GM13976 (cell line): ENCODE measurements at places on chromosomes 6 and 20.
A peak's percentile ranks its signal among the peaks of the same experiment; 100 is the strongest.

DNA sequence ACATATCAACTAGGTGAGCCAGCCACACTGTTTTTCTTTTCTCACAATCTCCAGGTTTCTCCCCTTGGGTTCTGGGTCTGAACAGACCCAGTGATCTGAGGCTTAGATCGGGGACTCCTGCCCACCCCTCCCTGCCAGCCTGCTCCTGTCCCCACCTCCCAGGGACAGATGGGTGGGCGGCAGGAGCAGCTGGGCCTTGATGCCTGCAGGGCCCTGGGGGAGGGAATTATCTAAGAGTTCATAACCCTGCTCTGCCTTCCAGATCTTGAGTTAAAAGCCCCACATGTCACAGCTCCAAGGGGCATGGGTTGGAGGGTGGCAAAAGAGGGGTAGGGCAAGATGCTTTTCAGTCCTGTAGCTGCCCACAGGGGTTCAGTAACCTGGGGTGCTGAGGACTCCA lies 5.2 kb upstream of the XKR7 start:
- no peak for DNase-seq

- no peak for DNase-seq
Observed at GRCh38 chr6:35209081-35209480, 4.7 kb upstream of the SCUBE3 start.

- DNase-seq = no peak
Observed at GRCh38 chr6:55696041-55696440, 117.0 kb upstream of the HMGCLL1 start.

- no peak for DNase-seq
Observed at GRCh38 chr6:29864037-29864810, 36.6 kb downstream of the HLA-G start.

DNA sequence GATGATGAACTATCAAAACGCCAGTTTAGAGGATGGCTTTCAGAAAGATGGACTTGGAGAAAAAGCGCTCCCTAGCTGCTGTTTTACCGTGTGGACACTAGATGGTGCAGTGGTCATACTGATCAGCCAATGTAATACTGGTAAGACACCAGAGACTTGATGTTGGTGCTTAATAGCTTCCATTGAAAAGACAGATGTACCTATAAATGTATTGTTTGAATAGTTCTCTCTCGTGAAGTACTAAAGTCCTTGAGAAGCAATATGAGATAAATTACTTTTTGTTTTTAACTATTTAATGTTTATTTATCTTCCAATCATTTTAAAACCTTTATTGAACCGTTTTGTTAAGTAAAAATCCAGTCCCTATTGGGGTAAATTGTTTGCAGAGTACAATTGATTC lies 63.9 kb upstream of the FUCA2 start:
- peak; percentile 76 for DNase-seq

DNA sequence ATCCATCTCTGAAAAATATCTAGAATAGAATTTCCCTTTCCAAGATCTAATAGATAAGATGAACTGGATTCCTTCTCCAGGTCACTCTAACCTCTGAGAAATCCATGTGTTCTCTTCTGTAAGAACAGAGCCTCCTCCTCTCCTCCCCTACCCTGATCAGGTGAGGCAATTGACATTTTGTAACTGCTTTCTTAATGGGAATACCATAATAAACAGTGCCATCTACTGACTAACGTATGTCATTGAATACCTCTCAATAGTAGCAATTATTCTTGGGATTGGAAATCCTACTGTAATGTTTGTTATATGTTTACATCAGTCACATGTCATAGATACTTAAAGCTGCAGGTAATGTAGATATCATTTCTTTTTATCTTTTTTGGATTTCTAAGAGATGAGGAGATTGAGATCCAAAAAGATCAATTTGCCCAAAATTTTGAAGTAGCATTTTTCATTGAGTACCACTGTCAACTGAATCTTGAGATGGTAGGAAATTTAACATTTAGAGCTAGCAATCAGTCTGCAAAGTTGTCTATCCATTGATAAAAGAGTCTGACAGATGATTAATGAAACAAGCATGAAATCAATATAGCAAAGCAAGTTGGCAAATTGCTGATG lies 365.8 kb upstream of the HSF2 start:
- DNase-seq = peak; percentile 19

DNA sequence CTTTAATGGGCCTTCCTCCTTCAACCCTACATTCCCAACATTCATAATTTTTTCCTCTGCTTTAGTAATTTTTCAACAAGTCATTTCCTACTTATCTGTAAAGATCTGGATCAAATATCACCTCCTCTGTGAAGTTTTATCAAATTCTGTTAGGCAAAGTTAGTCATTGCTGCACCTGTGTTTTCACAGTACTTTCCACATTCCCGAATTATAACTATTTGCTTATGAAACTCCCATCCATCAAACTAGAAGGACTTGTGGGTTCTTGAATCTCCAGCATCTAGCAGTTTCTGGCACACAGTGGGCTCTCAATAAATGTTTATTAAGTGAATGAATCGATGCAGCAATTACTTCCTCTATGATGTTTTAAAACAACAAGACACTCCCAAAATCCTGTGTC lies 257.6 kb downstream of the HDGFL1 start:
- DNase-seq = no peak

- DNase-seq = no peak
Observed at GRCh38 chr6:130473886-130474285, 108.1 kb downstream of the TMEM200A start.

GRCh38 chr6:140105857-140106256 lies 731.4 kb upstream of the CITED2 start:
- no peak for DNase-seq

DNA sequence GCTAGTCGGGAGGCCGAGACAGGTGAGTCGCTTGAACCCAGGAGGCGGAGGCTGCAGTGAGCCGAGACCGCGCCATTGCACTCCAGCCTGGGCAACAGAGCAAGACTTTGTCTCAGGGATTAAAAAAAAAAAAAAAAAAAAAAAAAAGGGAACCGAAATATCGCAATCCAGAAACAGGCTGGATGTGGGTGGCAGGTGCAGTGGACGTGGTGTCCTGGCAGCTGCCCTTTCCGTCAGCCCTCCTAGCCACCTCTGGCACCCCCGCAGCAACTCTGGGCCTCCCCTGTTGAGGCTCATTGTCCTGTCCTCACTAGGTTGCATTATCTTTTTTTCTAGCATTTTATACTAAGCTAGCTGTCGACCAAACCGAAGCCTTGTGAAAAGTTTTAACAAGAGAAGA lies 113.5 kb downstream of the DTNBP1 start:
- DNase-seq = no peak

DNA sequence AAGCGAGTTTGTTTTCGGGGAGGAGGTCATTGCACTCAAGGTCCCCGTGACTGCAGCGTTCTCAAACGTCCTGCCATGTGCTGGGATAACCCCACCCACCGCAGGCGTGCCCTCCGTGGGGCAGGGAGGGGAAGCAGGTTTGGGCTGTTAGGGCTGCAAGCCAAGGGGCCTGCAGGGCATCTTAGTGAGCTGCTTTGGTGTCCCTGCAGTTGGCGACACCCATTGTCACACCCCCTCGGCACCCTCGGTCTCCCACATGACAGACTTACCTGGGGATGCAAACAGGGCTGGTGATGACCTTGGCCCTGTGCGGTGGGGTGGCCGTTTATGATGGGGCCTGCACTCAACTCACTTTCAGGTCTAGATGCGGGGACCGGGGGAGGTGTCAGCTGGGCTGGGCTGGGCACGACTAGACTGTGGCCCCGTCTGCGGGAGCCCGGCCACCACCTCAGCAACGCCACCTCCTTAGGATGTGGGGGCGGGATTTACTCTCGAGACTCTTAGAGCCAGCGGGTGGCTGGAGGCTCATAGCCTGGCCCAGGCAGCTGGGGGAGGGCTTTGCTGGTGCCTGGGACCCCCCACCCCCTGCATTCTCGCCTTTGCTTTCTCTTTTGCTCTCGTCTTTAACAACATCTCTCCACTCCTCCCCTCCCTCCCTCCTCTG lies 6.5 kb upstream of the GATA5 start:
- DNase-seq = no peak

DNA sequence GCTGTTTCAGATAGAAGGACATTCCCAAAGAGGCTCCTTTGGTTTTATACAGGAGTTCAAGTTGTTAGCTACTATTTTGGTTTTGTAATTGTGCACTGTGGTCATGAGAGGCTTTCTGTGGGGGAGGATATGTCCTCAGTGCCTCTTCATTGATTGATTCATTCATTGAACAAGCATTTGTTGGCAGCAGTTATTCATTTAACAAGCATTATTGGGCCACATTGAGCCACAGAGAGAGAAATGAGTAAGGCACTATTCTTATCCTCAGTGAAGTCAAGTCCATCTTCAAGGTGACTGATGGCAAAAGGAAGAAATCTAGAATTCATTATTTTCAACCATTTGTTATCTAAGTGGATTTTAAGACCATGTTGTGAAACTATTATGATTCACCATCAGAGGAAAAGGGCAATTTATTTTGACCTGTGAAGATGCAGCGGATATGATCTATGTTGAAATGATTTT lies 697.2 kb upstream of the CITED2 start:
- no peak for DNase-seq

DNA sequence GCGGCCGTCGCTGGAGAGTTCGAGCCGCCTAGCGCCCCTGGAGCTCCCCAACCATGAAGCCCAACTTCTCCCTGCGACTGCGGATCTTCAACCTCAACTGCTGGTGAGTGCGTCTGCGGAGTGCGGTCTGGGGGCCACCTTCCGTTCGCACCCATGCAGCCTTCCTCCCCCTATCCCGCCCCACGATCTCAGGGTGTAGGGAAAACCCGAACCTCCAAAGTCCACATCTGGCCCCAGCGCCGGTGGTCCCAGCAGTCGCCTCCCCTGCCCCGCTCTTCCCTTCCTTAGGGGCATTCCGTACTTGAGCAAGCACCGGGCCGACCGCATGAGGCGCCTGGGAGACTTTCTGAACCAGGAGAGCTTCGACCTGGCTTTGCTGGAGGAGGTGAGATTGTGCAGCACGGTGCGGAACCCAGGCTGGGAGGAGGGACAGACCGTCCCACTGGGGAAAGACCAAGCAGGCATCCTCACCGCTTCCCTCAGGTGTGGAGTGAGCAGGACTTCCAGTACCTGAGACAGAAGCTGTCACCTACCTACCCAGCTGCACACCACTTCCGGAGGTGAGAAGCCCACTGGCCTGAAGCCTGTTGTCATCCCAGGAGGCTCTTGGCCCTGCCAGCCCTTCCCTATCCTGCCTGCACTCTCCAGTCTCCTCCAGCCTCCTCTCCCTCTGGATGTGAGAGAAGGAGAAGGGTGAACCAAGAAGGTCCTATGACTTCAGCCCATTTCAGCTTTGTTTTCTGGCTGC lies 719 bp downstream of the SMPD2 start:
- no peak for DNase-seq

GRCh38 chr6:155765275-155766194 lies 309.9 kb upstream of the NOX3 start:
- DNase-seq = no peak

DNA sequence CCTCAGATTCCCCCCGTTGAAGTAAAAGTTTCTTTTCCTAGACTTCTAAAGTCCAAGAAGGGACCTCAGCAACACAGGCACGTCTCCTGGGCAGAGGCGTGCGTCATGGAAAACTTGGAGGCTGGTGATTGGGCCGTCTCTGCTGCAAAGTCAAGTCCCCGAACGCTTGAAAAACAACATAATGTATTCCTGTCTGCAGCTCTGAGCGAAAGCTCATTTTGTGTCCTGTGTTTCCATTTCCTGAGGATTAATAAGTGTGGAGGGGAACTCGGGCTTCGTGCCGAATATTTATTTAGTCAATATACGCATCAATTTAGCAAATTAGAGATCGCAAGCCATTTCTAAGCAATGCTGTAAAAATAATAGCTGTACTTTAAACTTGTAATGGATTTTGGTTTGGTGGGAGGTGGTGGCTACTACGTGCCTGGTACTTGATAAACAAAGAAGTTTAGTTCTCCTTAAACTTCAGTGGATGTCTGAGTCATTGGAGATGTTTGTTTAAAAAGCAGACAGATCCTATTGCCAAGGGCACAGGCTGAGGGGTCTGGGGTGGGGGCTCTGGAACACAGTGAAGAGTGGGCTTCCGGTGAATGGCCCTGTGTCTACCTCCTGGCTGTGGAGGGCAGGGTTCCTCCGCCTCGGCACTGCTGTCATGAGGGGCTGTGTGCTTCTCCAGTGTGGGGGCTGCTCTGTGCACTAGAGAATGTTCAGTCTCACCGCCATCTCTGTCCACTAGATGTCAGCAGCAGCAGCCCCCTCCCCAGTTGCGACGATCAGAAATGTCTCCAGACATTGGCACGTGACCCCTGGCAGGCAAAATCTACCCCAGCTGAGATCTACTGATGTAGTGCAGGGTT lies 21.8 kb downstream of the PCK1 start:
- no peak for DNase-seq

DNA sequence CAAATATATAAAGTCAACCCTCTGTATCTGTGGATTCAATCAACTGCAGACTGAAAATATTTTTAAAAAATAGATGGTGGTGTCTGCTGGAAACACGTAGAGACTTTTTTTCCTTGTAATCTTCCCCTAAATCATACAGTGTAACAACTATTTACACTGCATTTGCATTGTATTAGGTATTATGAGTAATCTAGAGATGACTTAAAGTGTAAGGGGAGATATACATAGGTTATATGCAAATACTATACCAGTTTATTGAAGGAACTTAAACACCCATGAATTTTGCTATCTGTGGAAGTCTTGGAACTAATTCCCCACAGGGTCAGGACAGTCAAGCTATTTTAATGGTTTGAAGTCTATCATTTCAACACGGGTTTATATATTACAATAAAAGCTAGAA lies 10.2 kb downstream of the HDAC2 start:
- DNase-seq = no peak

DNA sequence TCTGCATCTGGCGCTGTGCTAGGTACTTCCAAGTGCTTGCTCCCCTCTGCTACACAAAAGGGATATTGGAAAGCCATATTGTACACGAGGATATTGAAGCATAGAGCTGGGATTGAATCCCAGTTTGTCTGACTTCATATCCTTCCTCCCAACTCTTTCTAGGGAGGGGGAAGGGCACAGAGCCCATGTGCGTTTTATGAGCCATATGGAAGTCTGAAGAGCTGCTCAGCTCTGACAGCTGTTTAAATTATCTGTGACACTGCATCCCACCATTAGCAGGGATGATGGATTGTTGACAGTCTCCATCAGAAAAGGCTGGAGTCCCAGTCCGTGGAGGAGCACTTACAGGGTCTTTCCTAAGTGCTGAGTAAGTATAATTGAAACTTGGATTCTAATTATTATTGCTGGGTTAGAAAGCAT lies 18.4 kb downstream of the TIAM2 start:
- no peak for DNase-seq

GRCh38 chr6:161744211-161745067 lies 470.6 kb upstream of the AGPAT4 start:
- no peak for DNase-seq

GRCh38 chr20:60064554-60065196 lies 106.5 kb downstream of the CDH26 start:
- no peak for DNase-seq

DNA sequence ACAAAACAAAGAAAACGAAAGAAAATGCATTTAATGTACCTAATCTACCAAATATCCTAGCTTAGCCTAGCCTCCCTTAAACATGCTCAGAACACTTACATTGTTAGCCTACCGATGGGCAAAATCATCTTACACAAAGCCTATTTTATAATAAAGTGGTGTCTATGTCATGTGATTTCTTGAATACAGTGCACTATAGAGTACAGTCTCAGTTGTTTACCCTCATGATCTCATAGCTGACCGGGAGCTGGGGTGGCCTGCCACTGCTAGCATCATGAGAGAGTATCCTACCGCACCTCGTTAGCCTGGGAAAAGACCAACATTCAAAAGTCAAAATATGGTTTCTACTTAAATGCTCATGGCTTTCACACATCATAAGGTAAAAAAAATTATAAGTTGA lies 16.6 kb downstream of the GCNT2 start:
- no peak for DNase-seq
